ENCODE measurements at places on chromosomes 6 and 20. TPM values are rescaled to one million over a fixed set of nuclear protein-coding genes. Genes with fewer than 3 reads are reported as not detected.

The TUBB1 gene
- not detected for total RNA-seq

The ANKRD60 gene
- total RNA-seq: not detected

The VEGFA gene
- 26.1 TPM for total RNA-seq

The NXT1 gene
- 32.6 TPM for total RNA-seq

The TNFRSF6B gene
- total RNA-seq: 96.8 TPM

The OTOR gene
- total RNA-seq: not detected

The RAD21L1 gene
- total RNA-seq: not detected

The EPPIN gene
- total RNA-seq: not detected

The SNAP25 gene
- 0.34 TPM for total RNA-seq

The RNF217 gene
- 15.2 TPM for total RNA-seq

The NOX3 gene
- not detected for total RNA-seq

DNA sequence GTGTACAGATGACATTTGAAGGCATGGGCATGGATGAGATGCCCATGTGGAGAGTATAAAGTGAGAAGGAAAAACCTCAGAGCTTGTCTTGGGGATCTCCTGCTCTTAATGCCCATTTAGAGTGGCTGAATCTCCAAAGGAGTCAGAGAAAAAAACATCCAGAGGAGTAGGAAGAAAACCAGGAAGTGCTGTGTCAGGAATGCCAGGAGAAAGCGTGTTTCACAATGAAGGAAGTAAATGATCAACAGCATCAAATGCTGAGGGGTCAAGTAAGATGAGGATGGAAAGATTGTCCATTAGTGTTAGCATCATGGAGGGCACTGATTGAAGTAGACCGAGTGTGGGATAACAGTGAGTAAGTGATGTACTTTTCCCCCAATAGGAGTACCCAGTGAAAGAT is 56.1 kb downstream of the FIG4 start:
- no peak for DNase-seq

DNA sequence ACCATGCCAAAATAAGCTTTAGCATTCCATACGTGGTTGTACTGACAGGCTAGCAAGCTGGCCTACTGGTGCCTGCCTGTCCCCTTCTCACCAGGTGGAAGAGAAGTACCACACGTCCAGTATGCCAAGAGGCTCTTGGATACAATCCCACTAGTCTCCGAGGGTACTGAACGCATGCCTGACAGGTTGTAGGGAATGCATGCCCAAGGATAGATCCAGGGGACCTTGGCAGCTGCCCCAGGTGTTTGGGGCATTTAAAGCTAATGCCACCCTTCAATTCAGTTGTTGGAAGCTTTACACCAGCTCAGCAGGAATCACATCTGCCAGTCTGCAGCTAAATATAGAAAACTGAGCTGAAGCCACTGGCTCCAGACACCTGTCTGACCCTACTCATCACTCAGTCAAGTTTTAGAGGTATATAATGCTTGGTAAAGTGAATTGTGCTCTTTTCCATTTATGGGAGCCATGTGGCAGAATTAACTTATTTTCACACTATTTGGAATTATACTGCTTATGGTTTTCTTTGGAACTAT is 4.9 kb downstream of the TUBB2B start:
- DNase-seq: no peak

GRCh38 chr6:98131290-98131990 is 702.9 kb upstream of the POU3F2 start:
- DNase-seq: no peak

- no peak for DNase-seq
These were observed 67.2 kb downstream of the TRIM27 start for GRCh38 chr6:28856620-28857005.

- DNase-seq: no peak
These were observed 140.5 kb downstream of the PREX1 start for GRCh38 chr20:48687117-48687800.

GRCh38 chr6:104401926-104402325 is 457.8 kb downstream of the HACE1 start:
- DNase-seq: no peak

DNA sequence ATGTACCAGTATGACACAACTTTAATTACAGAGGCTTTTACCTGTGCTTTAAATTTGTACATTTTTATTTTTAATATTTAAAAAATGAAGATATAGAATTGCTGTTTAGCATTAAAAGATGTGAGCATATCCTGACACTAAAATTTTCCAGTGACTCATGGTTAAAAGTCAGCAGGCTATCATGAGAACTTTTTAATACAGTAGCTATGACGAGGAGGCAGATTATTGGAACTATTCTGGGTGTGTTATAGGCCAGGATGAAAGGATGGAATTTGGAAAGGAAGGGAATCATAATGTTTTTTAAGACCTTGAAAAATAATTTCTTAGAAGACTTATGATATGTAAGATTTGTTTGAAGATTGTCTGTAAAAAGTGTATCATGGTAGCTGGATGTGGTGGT is 91.0 kb downstream of the GFRA4 start:
- DNase-seq: no peak

GRCh38 chr6:28709478-28710349 is 184.0 kb downstream of the GPX5 start:
- DNase-seq: no peak

DNA sequence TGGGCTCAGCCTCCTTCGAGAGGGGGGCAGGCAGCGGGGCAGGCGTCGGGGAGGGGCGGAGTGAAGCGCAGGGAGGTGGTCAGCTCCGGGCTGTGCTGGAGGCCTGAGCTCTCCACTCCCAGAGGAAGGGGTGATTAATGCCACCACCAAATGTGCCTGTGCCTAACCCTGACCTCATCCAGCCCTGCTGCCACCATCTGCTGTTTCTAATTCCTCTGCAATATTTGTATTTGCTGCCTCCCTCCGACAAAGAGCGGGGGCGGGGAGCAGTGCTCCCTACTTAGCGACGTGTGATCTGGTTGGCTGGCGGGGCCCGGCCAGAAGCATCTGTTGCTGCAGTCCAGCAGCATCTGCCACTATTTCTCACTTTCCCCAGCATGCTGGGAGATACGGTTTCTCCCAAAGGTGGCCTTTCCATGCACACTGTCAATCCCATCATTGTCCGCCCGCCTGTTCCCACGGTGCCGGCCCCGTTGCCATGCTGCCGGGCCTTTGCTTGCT is 47.0 kb downstream of the DLL1 start:
- no peak for DNase-seq

DNA sequence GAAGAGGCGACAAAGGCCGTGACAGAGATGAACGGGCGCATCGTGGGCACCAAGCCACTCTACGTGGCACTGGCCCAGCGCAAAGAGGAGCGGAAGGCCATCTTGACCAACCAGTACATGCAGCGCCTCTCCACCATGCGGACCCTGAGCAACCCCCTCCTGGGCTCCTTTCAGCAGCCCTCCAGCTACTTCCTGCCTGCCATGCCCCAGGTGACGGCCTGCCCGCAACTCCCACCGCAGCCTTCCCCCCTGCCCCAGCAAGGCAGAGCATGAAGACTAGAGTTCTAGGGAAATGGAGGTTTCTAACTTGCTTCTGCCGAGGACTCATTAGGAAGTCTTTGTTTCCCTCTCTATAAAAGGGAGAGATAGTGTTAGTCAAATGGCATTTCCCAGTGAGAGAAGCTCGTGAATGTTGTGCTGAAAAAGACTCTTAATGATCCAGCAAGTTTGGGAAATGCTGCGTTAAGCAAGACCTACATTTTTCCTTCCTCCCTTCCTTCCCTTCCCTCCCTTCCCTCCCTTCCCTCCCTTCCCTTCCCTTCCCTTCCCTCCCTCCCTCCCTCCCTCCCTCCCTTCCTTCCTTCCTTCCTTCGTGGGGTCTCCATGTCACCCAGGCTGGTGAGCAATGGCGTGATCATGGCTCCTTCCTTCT is 20.8 kb downstream of the PABPC1L start:
- no peak for DNase-seq

DNA sequence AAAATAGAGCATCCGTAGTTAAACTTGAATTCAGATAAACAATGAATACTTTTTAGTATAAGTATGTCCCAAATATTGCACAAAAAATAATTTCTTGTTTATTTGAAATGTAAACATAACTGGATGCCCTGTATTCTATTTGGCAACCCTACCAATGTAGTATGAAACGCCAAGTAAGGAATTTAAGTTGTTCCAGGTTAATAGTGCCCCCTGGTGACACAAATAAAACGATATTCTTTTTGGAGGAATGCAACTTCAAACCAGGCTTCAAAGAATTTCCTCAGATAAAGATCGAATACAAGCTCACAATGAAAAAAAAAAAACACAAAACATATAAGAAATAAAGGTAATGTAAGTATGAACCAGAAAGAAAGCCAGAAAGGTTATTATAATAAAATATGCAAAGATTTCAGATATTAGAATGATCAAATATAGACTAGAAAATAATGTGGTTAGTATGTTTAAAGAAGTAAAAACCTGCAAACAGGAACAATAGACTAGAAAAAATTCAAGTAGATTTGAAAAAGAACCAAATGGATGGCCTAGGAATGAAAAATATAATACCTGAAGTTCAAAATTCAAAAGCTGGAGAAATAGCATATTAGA is 18.4 kb upstream of the AKAP7 start:
- DNase-seq: peak; percentile 50

DNA sequence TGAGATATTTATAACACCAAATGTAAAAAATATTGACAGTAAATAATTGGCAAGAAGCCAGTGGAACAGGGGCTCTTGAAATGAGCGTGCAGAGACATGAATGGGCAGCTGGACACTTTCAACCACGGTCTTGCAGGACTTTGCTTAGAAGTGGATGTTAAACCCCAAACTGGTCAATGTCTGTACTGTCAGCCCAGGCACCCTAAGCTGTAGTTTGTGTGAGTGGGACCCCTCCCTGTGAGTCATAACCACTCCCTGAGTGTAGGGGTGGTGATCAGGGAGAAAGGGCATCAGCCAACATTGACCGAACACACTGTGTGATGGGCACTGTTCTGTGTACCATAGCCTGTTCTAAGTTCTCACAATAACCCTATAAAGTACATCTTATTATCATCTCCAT is 108.6 kb downstream of the FIG4 start:
- no peak for DNase-seq

- DNase-seq: no peak
These were observed 368.3 kb upstream of the SASH1 start for GRCh38 chr6:147974376-147974775.

DNA sequence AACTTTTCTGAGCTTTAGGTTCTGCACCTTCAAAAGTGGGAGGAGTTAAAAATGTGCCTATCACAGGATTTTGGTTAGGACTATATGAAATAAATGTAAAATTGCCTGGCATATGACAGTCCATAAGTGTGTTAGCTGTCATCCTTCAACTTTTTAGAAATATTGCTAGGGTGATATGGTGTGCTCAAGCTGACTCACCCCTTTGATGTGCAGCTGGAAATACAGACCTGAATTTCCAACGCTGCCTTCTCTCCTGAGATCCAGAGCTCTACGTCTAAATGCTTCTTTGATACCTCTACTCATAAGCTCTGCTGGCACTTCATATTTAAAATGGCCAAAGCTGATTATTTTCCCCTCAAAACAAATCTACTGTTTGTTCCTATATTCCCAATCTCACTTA is 2.7 kb downstream of the SLC35B3 start:
- no peak for DNase-seq

DNA sequence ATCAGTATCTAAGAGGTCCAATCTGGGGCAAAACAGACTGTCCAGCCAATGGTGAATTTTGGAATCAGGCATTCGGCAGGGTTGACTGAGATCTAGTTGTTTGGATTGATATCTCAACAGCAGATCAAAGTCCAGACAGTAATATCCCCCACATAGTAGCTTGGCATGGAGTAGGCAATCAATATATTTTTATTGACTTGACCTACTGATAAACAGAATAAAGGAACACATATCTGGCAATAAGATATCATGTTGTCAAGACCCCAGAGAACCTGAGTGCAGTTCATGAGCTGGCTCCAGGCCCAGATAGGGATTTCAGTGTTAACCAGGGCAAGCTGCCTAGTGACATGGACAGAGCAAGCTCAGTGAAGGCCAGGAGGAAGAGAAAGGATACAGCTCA is 34.4 kb downstream of the TNFAIP3 start:
- DNase-seq: no peak

DNA sequence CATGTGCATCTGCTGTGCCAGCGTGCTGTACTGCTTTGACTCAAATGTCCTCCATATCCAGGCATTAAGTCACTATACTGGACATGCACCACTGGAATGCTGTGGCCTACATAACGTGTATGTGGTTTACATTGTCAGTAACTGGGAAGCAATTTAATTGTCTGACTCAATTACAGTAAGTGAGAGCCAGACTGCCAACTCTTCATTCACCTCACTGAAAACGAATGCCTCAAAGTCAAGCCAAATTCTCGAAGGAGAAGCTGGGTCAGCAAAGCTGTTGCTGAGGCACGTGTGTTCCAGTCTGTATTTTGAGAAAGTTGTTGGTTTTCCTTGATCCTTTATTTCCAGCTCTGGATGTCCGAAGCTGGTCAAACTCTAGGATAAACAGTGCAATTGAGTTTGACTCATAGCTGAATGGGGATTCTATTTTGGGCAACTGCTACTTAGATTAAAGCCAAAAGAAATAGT is 534.3 kb downstream of the COL12A1 start:
- no peak for DNase-seq

- no peak for DNase-seq
These were observed 2.6 kb upstream of the PCMTD2 start for GRCh38 chr20:64253000-64253383.

GRCh38 chr6:1631251-1631650 is 21.5 kb downstream of the FOXC1 start:
- DNase-seq: no peak

GRCh38 chr6:81756690-81757089 is 4.2 kb upstream of the TENT5A start:
- DNase-seq: no peak

DNA sequence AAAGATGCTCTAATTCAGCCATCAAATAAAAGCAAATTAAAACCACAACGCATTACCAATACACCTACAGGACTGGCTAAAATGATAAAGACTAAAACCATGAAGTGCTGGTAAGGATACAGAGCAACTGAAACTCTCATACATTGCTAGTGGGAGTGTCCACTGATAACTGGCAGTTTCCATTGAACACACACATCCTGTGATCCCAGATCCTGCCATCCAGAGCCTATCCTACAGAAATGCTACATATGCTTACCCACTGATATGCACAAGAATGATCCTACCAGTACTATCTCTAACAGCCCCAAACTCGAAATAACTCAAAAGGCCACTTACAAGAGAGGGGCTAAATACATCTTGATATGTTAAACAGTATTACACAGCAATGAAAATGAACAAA is 81.0 kb downstream of the FYN start:
- DNase-seq: no peak

GRCh38 chr6:106101466-106101865 is 15.3 kb downstream of the PRDM1 start:
- DNase-seq: no peak

Data from glomerular endothelial cell (primary cell).